ENCODE measurements at places on chromosomes 7 and 10. TPM values are rescaled to one million over a fixed set of nuclear protein-coding genes. Genes with fewer than 3 reads are reported as not detected.

Gene LRRC72
- total RNA-seq = not detected

Gene TMEM273
- total RNA-seq = not detected

Gene DNAJC12
- 0.89 TPM for total RNA-seq

Gene RADIL
- total RNA-seq = 0.63 TPM

Gene NPM3
- total RNA-seq = 106 TPM

Gene GATA3
- 0.76 TPM for total RNA-seq

Gene HYAL4
- not detected for total RNA-seq

Gene ERVW-1
- not detected for total RNA-seq
